ENCODE measurements at places on chromosomes 16 and 17. TPM values are rescaled to one million over a fixed set of nuclear protein-coding genes. Genes with fewer than 3 reads are reported as not detected.

Gene GDPD3
- polyA plus RNA-seq, result 8.5 TPM

Gene C17orf107
- polyA plus RNA-seq, result 1.5 TPM

Gene SPATA22
- 0.32 TPM for polyA plus RNA-seq

Gene SOX9
- 10.9 TPM for polyA plus RNA-seq

DNA sequence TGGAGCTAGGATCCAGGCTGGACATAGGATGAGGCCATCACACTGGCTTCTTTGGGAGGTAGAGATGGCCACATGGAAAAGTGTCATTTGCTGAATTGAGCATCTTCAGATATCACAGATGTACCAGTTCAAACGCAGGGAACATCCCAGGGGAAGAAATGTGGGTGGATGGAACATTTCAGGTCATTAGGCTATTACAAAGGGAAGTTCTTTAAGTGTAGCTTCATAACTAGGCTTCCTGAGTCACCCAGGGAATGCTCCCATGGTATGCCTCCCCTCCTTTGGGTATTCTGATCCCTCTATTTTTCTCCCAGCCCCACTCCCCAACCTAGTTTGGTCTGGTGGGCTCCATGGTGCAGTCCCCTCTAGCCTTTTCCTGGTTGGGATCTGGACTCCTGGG is 69.8 kb upstream of the IRX3 start:
- no peak for DNase-seq

- no peak for DNase-seq
Measured at GRCh38 chr16:87051526-87052320, 265.5 kb downstream of the C16orf95 start.

DNA sequence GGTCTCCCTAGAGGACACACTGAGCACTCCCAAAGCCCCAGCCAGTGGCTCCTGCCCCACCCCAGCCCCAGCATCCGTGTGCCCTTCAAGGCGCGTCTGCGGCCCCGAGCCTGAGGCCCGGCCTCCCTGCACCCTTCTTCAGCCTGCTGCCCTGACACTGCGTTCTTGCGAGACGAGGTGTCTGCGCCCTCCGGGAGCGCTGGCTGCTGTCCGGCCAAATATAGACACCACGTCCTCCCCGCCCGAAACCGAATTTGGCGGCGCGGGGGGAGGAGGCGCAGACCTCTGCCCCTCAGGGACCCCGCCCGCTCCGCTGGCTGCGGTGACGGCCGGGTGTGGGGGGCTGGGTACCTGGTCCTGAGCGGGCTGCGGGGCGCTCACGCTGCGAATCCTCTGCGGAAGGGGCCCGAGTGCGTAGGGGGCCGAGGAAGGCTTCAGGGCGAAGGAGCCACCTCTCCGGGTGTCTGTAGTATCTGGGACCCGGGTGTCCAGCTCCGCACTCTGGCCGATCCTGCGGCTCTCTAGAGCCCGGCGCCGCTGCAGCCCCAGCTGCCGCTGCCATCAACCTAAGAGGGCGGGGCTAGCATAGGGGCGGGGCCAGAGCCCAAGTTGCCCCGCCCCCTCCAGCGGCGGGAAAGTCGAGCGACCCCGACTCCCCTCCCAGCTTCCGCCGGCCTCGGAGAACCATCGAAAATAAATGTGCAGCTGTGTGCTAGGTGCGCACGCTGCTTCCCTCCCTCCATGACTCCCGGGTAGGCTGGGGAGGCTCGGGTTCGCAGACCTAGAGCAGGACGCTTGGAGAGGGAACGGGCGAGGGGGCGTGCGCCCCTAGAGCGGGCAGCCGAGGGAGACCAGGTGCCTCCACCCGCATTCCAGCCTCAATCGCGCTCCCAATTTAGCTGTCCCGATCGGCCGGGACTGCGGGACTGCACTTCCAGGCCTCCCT is at the start of gene CORO6:
Gene CORO6, minus strand, starts transcription at position 576 of the 946 bp plus-strand sequence. CDS start 1,491 bp downstream, outside the sequence.
- no peak for DNase-seq

DNA sequence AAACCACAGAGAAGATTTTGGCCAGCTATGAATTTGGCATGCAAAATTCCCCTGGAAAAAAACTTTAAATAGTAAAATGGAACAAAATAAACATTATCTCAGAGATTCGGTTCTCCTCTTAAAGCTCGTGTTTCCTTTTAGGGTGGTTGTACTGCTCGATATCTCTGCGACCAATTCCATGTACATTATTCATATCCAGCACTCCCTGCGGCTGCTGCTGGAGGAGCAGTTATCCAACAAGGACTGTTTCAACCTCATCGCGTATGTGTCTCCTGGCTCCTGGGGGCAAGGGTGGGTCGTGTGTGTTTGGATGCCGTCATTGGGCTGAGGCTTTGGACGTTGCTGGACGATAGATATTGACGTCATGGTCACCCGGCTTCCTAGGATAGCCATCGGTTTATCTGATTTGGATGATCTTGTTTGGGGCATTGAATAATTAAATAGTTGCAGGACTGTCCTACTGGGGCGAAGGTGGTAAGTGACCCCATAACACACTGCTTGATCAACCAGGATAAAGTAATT is 33.8 kb downstream of the VWA3A start:
- DNase-seq, result no peak

- no peak for DNase-seq
Measured at GRCh38 chr16:88727871-88728270, 21.6 kb downstream of the CTU2 start.
